ENCODE measurements at places on chromosomes 6 and 20. TPM values are rescaled to one million over a fixed set of nuclear protein-coding genes. Genes with fewer than 3 reads are reported as not detected.

GRCh38 chr6:29828471-29828797, 809 bp downstream of the HLA-G start:
- DNase-seq = no peak

DNA sequence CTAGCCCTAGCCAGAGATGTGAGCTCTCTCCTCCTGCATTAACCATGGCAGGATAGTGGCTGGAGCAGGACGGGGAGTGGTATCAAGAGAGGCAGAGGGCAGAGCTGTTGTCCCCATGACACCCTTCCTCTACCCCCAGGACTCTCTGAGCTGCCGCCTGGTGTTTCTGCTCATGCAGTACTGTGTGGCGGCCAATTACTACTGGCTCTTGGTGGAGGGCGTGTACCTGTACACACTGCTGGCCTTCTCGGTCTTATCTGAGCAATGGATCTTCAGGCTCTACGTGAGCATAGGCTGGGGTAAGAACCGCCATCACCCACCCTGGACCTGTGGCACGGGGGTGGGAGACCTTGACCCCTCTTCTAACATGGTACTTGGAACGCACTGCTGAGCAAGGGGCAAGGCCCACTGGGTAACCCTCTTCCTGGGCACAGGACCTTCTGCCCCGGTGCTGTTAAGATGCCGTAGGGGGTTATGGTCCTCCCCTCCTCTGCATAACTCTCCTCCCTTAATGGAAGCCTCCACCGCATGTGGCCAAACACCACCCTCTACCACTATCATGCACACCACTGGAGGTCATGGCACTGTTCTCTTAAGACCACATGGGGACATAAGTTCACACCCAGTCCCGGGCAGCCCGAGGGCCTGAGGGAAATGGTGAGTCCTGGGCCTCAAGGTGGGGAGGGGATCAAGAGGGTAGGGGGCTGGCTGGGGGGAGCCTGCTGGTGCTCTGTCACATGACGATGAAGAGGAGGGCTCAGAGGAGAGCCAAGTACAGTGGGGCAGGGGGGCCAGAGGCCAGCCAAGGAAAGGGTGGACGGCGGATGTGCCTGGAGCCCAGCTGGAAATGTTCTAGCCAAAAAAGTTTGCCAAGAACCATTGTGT, 25.1 kb downstream of the GLP1R start:
- DNase-seq = no peak

- no peak for DNase-seq
Measured at GRCh38 chr6:33882154-33882553, 78.4 kb upstream of the MLN start.

DNA sequence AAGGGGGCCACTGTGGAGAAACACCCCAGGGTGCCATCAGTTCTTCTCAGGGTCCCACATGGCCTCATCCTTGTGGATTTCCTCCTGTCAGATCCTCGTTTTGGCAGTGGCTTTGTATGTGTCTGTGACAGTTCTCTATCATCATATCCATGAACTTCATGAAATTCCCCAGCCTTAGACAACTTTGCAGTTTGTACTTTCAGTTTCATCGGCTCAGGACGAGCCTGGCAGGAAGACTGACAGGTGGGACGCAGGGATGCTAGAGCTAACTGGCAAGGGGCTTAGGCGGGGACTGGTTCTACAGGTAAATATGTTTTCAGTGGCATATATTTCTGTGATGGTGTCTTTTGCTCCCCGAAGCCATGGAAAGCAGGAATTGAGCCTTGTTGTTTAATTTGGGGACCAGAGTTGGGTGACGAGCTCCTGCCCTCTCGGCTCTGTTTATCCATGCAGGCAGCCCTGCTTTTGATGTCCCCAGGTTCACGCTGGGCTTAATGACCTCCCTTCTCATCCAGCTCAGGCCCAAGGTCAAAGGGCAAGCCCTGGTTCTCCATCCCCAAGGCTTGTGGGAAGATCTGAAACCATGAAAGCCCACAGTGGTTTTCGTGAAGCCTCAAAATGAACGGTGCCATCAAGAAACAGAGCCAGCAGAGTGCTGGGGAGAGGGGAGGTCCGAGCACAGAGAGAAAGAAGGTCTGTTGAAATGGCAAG, 11.2 kb downstream of the SDCBP2 start:
- DNase-seq = no peak

GRCh38 chr20:24102290-24102689, 113.7 kb upstream of the GGTLC1 start:
- DNase-seq = no peak

GRCh38 chr20:44200371-44200770, 10.2 kb downstream of the OSER1 start:
- DNase-seq = no peak

DNA sequence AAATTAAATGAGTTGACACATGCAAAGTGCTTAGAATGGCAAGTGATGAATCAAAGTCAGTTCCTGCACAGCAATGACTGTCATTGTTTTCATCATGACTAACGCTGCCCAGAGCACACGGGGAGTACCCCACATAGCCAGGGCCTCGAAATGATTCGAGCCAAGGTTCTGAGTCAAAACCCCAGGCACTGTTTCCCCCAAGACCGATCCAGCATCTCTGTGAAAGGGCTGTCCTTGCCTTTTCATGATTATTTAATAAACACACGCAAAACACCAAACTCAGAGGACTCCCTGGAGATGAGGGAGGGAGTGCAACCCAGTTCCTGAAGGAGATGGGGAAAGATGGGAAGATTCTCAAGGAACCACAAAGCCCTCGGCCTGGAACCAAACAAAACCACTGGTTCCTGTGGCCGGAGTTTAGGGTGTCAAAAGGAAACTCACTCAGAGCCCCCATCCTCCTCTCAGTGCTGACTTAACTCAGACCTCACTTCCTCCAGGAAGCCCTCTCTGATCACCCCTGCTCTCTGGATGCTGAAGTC, 3.8 kb downstream of the PREX1 start:
- peak; percentile 54 for DNase-seq

DNA sequence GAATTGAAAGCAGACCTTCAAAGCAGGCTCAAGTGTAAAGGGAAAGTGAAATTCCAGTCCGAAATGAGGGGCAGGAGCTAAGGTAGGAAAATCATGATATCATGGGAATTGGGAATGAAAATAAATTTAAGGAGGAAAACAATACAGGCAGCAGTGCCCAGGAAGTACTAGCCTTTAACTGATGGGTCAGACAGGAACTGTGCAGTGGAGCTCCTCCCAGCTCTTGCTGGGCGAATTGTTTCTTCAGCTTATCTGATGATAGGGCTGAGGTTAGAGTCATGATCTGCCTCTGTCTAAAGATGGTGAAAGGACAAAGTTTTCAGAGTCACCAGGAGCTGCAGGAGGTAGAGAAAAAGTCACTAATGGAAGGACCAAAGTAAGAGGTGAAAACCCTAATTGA, 457.9 kb upstream of the PTCHD4 start:
- DNase-seq = no peak

DNA sequence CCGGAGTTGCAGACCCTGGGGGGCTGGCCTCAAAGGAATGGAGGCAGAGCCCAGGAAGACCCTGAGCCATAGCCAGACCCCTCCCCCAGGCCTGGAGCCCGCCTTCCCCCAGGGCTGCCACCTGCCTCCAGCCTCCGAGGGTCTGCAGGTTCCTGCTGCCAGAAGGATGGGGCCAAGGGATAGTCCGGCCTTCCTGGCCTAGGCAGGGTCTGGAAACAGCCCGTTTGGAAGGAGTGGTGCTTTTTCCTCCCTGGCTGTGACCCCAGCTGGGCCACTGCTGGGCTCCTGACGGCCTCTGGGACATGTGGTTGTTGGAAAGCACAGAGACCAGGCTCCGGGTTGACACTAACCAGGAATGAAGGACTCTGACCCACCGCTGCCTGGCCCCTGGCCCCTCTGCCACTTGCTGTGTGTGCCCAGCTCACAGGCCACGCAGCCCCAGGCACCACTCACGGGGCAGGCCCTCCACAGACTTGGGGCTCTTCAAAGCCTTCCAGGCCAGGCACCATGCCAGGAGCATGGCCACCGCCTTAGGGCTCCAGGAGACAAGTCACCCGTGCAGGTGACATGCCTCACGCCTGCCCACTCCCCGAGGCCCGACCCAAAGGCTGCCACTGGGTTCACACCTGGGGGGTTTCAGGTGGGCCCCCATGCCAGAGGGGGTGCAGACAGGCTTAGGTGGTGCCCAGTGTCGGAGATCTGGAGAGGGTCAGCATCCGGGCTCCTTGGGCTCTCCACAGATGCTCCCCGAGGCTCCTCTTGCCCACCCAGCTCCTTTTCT, 3.9 kb upstream of the LAMA5 start:
- DNase-seq = no peak

DNA sequence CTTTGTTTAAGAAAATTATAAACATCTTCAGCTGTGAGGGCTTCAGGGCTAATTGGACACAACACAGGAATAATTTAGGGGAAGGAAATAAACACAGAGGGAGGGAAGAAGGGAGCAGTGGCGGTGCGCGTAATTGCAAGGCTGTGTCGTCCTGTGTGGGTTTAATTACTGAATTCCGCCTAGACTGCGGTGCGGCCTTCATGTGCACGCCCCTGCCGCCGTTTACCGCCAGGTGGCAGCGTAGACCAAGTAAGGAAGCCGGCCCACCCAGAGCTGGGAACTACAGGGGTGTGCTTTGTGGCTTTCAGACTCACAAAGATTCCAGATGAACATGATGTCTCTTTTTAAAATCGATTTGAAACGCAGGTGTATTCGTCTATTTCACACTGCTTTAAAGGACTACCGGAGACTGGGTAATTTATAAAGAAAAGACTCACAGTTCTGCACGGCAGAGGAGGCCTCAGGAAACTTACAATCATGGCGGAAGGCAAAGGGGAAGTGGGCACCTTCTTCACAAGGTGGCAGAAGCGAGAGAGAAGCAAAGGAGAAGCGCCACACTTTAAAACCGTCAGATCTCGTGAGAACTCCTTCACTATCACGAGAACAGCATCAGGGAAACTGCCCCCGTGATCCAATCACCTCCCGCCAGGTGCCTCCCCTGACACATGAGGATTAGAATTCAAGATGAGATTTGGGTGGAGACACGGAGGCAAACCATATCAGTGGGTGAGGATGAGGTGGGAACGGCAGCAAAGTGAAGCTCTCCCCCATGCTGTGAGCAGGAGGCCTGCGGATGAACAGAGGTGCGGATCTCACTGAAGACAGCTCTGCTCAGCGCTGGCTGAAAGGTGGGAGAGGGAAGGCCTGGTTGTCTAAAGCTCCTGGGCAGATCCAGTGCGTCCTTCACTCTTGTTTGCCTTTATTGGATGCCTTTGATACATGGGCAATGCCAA, 222.0 kb upstream of the PDE10A start:
- peak; percentile 41 for DNase-seq

- DNase-seq = no peak
Measured at GRCh38 chr6:45956663-45957062, 59.0 kb downstream of the CLIC5 start.

GRCh38 chr6:67863346-67863745, 771.7 kb upstream of the ADGRB3 start:
- DNase-seq = no peak

DNA sequence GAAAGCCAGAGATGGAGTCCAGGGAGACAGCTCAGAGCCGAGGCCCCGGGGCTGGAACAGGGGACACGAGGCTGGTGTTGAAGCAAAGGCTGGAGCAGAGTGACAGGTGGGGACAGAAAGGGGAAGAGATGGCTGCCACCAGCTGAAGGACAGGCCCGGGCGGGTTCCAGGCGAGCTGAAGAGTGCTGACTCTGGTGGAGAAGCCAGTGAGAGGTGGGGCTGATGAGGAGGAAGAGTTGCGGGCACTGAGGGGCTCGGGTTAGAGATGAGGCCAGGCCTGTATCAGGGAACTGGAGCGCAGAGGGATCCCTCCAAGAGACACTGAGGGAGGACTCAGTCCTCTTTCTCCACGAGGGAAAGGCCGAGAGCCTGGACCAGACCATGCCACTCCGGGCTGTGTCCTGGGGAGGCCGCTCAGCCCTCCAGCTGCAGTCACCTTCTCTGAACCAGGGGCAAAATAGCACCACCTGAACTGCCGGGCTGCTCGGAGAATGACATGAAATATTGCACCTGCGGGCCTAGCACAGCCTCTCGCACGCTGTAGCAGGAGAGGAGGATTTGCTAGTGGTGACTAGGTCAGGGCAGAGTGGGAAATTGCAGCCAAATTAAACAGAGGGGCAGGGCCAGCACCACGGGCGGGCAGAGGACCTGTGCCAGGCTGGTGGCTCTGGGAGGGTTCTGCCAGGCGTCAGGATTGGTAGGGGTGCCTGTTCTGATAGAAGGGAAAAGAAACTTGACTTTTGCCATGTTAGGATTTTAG, 175.9 kb downstream of the ZDHHC14 start:
- no peak for DNase-seq

GRCh38 chr6:30781395-30781742, 37.0 kb upstream of the IER3 start:
- DNase-seq = no peak

GRCh38 chr6:125480571-125480970, 178.8 kb upstream of the HDDC2 start:
- DNase-seq = no peak

- no peak for DNase-seq
Measured at GRCh38 chr20:63699466-63700198, 3.2 kb downstream of the TNFRSF6B start.

ARFGEF3 gene
- 0.16 TPM for total RNA-seq

LINC00237 gene
- total RNA-seq = not detected

HAO1 gene
- total RNA-seq = not detected

SAMD10 gene
- 14.6 TPM for total RNA-seq

SLC22A7 gene
- total RNA-seq = not detected

RNF39 gene
- total RNA-seq = not detected

RAET1L gene
- total RNA-seq = not detected
